ENCODE measurements at places on chromosomes 6 and 20.

GRCh38 chr6:12081771-12082170, 69.7 kb downstream of the HIVEP1 start:
- DNase-seq = no peak

- DNase-seq = no peak
Observed at GRCh38 chr6:67431076-67431475, 1204.0 kb upstream of the ADGRB3 start.

DNA sequence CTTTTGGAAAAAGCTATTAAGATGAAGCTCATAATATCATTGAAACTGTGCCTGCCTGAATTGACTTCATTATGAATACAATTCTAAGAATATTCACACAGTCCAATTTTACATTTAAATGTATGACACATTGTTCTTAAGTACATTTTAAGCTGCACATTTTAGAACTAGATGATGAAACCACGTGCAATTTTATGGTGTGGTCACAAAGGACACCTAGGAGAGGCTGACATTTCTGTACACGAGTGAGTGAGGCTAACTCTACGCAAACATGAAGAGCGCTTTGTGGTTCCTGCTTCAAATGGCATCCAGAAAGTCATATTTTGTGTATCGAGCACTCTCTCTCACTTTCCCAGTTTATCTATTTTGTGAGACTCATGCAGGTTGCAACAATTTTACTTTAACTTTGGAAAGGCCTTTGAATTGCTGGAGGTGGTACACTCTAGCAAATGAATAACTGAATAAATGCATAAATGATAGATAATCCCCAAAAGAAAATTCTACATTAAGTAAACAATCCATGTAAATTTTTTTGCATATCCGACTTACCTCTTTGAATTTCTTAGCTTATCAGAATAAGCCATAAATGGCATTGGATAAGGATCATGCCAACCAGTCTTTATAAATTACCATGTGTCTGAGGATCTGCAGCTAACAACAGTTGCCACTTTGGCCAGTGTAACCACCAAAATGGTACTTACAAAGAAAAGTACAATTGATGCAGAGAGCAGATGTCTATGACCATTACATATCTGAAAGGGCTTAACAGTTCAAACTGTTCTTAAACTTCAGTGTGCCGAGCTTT, 97.3 kb downstream of the NRSN1 start:
- DNase-seq = no peak

- DNase-seq = no peak
Observed at GRCh38 chr6:36592221-36592655, 1.9 kb upstream of the SRSF3 start.

GRCh38 chr6:159969921-159970320, 1.0 kb downstream of the IGF2R start:
- no peak for DNase-seq

- DNase-seq = no peak
Observed at GRCh38 chr6:145031962-145032361, 703.4 kb downstream of the EPM2A start.

DNA sequence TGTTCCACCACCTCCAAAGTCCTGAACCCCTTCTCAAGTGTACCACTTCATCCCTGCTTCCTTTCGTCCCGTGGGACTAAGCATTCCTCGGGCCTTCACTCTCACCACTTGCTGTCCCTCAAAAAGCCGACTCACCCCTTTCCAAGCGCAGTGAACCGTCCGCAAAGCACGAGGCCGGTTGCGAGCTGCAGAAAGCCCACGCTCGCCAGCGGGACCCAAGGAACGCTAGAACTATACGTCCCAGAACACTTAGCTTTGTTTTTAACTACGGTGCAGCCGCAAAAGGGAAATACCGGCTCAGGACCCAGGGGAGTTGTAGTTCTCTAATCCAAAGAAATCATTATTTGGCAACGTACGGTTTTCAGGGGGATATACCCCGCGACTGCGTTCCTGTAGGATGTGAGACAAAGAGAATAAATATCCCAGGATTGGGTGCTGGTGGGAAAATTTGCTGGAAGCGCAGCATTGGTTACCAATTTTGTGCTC, 416 bp upstream of the POLR1H start:
- DNase-seq = no peak

- DNase-seq = no peak
Observed at GRCh38 chr20:39431091-39431880, 469.1 kb downstream of the DHX35 start.

DNA sequence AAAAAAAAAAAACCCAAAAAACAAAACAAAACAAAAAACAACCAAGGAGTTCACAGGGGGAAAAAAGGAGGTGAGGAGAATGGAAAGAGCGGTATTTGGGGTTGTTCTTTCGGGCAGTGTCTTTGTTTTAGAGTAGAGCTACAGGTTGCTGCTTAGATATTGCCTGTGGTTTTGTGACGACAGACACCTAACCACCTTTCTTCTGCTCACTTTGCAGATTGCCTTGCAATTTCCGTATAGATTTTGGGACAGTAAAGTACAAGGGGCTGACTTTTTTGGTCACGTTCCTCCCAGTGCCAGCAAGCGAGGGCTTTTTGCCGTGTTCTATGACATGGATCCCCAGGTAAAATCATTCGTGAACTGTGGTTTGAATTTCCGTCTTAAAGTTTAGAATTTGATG, 50.9 kb downstream of the DEK start:
- DNase-seq = no peak

GRCh38 chr6:115838216-115838615, 222.5 kb downstream of the FRK start:
- no peak for DNase-seq

- DNase-seq = no peak
Observed at GRCh38 chr6:28335040-28335563, 846 bp downstream of the ZSCAN31 start.

All from heart right ventricle (tissue), 16 donors.